Smooth muscle cell of the coronary artery (primary cell): ENCODE measurements at places on chromosomes 7 and 10. TPM values are rescaled to one million over a fixed set of nuclear protein-coding genes. Genes with fewer than 3 reads are reported as not detected.

The PODXL gene
- 2.6 and 15.6 TPM in 2 replicates for total RNA-seq

The GPR26 gene
- not detected in 2 replicates for total RNA-seq

The HOXA7 gene
- total RNA-seq = not detected in 2 replicates

The FZD1 gene
- 2.7 and 31.7 TPM in 2 replicates for total RNA-seq

The TUBB8 gene
- not detected in 2 replicates for total RNA-seq

The ASB10 gene
- total RNA-seq = not detected in 2 replicates

The WNT8B gene
- not detected in 2 replicates for total RNA-seq

The CH25H gene
- 3.3 and 5.2 TPM in 2 replicates for total RNA-seq

The CYP3A5 gene
- total RNA-seq = not detected in 2 replicates

The APBB1IP gene
- 5.9 TPM in 1 of 2 replicates, not detected in the other for total RNA-seq

The CTTNBP2 gene
- 0.08 and 0.12 TPM in 2 replicates for total RNA-seq

The EVX1 gene
- not detected in 2 replicates for total RNA-seq

The CTNNA3 gene
- not detected in 2 replicates for total RNA-seq

The ATOH7 gene
- not detected in 2 replicates for total RNA-seq

The MSMB gene
- not detected in 2 replicates for total RNA-seq

The GLI3 gene
- 2.2 and 3.2 TPM in 2 replicates for total RNA-seq

The LIPA gene
- 35.4 and 44.1 TPM in 2 replicates for total RNA-seq

The CPA5 gene
- 0.08 and 0.12 TPM in 2 replicates for total RNA-seq
